ENCODE measurements at places on chromosomes 11 and 22.

GRCh38 chr11:8503910-8504364 lies 90.1 kb downstream of the STK33 start:
- DNase-seq = no peak

DNA sequence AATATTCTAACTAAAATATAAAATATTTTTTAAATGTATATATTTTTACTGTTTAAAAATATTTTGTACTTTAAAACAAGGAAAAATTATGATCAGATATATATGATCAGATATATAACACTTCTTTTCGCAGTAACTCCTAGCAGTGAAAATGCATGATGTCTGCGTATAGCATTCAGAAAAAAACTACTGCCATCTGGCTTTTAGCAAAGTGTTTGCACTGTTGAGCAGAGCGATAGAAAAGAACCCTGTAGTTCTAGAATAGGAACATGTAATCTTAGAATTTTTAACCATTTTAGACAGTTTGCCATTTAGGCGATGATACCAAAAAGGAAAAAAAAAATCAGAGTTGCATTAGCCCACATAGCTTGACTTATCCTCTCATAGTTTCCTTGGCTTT lies 370.4 kb upstream of the ANO3 start:
- DNase-seq = no peak

- no peak for DNase-seq
Measured at GRCh38 chr11:10453261-10453660, 1.8 kb upstream of the AMPD3 start.

GRCh38 chr11:11263238-11264005 lies 89.6 kb downstream of the CSNK2A3 start:
- DNase-seq = no peak

- DNase-seq = no peak
Measured at GRCh38 chr11:133362916-133363315, 169.4 kb downstream of the OPCML start.

Measured in activated CD8-positive, alpha-beta memory T cell treated with anti-CD3 and anti-CD28 coated beads for 1 hour (primary cell).